Non-pigmented ciliary epithelial cell (primary cell): ENCODE measurements at places on chromosomes 4 and X.
A peak's percentile ranks its signal among the peaks of the same experiment; 100 is the strongest.

- DNase-seq: no peak
These were observed 139.3 kb downstream of the PDE5A start for GRCh38 chr4:119489305-119489704.

DNA sequence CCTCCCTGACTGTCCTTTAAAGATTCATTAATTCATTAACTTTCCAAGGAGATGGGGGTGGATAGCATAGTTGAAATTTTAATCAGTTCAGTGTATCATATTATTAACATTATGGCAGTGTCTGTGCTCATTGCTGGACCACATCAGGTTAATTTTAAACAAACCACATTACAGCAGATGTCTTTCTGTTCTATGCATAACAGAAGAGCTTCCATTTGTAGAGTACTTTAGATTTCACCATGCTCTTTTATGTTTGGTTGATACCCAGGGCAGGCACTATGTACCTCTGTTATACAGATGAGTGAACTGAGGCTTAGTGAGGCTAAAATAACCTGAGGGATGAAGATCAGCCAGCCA, 41.1 kb downstream of the AFF2 start:
- DNase-seq: no peak

DNA sequence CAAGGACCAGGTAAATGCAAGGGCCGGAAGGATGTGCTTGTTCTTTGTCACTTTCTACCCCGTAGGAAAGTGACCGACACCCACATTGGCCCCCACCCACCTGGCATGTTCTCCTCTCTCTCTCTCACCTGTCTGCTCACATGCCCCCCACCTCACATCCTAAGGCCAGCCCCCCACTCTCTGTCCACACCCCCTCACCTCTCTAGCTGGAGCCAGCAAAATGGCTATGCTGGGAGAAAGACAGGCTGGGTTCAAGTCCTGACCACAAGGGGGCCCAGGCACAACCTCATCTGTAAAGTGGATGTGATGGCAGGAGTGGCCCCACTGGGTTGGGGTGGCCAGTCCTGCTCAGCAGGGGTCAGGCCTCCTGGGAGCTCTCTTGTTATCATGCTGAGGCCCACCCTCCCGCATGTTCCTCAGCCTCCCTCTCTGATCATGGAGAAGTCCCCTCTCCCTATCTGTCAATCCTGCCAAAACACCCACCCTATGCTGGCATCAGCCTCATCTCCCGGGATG, 1.7 kb upstream of the PPP2R2C start:
- no peak for DNase-seq

DNA sequence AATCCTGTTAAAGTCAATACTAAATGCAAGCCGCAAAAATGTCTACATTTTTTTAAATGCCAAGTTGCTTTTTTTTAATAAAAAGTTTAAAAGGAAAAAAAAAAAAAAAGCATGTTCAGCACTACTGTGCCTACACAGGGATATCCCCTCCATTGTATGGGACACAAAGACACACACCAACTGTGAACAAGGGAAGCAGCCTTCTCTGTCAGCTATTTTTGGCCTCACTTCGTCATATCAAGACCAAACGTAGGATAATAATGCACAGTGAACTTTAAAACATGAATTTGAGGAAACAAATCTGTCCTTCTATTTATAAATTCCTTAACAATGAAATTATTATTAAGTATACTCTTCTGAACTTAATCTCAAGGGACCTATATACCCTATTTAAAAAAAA, 4.4 kb downstream of the FBXW7 start:
- no peak for DNase-seq

DNA sequence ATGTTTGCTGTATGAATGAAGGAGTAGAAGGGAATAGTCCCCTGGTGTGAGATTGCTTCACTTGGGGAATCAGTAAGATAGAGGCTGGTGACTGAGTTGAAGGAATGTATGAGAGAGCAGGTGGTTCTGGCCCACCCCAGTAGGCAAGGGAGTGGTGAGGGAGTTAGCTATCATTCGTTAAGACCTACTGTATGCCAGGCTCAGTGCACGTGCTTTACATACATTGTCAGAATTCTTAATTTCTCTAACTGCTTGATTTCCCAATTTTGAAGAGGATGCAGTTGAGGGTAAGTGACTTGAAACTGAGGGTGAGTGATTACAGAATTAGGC, 700 bp downstream of the VMA21 start:
- no peak for DNase-seq

DNA sequence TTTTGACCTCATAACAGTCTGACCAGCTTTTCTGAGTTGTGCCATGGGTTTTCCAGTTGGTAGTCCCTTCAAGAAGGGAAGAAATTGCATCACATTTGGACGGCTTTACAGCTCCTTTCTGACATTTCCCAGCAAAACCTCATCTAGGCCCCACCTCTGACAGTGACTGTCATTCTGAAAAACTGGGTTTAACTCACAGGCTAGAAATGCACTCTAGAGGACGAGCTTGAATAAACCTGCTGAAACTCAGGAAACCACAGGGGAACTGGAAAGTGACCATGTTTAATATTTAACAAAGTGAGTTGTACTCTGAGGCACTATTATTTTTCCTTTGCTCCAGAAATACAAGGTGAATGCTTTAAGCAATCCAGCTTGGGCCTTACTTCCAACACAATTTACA, 434.3 kb upstream of the RASGEF1B start:
- DNase-seq: no peak

- no peak for DNase-seq
These were observed 1.6 kb downstream of the SCML1 start for GRCh38 chrX:17738737-17739535.

DNA sequence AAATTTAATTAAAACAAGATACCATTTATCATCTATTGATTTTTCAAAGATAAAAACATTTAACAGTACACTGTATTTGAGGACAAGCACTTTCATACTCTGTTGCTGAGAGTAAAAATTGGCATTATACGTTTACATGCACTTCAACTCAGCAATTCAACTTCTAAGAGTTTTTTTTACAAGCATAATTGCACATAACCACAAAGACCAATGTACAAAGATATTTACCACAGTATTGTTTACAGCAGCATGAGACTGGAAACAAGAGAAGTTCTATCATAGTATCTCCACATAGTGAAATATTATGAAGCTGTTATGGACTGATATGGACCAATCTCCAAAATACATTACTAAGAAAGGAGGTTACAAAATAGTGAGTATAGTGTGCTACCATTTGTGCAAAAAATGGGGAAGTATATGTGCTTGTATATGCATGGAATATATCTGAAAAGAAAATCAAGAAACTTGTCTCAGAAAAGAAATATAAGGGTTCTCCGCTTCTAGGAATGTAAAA, 10.9 kb downstream of the GAB3 start:
- no peak for DNase-seq

- no peak for DNase-seq
These were observed 223.5 kb upstream of the IGFBP7 start for GRCh38 chr4:57333684-57334083.

- peak; percentile 77 for DNase-seq
These were observed 49.2 kb upstream of the DDX53 start for GRCh38 chrX:22950269-22951266.

GRCh38 chrX:39307488-39307887, 506.2 kb downstream of the MID1IP1 start:
- no peak for DNase-seq

GRCh38 chrX:9349572-9350494, 115.0 kb upstream of the TBL1X start:
- no peak for DNase-seq

DNA sequence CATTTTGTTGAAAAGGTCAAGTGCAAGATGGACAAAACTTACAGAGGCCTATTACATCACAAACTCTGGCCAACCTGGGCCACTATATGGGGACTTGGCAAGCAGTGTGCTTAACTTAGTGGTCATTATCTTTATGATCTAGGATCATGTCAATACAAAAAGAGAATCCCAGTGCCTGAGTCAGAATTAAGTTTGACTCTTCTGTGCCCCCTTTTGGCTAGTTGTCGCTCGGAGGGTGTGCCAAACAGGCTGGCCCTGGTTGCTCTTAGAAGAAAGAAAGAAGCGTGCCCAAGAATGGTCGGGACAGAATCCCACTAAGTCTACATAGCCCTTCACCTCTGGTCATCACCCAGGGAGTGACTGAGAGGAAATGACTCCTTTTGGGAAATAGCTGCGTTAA, 100.1 kb downstream of the EIF4E start:
- no peak for DNase-seq

GRCh38 chr4:176320976-176321361, 1.2 kb downstream of the SPCS3 start:
- DNase-seq: no peak

GRCh38 chr4:167020410-167020809, 213.9 kb downstream of the SPOCK3 start:
- no peak for DNase-seq

DNA sequence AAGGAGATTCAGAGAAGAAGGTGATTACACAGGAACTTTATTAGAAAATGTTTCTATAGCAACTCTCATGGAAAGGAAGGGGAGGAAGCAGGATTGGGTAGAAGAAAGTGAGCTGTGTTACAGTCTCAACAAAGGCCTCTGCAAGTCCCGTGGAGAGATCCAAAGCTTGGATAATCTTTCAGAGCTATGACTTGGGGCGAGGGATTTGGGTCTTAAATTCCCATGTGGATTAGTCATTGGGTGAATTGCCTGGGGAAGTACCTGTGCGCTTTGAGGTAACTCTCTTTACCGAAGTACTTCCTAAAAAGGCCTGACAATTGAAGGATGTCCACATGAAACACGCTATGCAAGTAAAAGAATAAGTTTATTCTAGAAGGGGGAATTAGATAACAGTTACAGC, 133.8 kb upstream of the ANKRD50 start:
- DNase-seq: no peak

DNA sequence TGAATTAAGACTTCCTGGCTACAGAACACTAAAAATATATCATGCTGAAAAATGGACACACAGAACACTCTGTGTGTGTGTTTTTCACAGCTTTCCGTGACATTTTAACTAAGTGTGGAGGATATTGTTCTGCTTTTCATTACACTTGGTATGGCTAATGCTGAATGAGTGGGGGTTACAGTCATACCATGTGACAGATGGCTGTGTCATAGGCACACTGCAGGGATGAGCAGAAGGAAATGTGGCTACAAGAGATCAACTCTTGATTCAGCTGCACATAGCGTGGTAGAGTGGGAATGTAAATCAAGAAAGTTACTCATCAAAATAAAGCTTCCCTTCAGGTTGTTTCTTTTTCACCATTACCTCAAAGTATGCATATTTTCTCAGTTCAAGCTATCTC, 669.8 kb downstream of the IQCM start:
- peak; percentile 65 for DNase-seq

DNA sequence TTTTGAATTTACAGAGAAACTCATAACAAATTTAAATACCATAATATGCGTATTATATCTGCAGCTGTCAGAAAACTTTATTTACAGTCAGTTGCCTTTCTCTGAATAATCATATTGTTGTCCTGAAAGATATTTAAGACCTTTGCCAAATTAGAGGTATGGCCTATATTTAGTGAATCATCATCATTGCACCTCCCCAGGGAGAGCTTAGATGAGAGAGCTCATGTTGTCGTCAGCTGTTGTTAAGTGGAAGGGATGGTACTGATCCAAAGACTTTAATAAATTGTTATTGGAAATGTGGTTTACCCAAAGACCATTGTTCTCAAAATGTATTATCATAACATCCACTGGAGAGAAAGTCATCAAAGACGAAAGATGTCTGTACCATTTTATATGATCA, 128.6 kb downstream of the HTR2C start:
- DNase-seq: no peak

GRCh38 chrX:63281465-63281864, 69.7 kb downstream of the SPIN4 start:
- DNase-seq: no peak
